ENCODE measurements at places on chromosomes 4 and X.

GRCh38 chr4:95728145-95728544 lies 111.7 kb upstream of the PDHA2 start:
- no peak for DNase-seq

DNA sequence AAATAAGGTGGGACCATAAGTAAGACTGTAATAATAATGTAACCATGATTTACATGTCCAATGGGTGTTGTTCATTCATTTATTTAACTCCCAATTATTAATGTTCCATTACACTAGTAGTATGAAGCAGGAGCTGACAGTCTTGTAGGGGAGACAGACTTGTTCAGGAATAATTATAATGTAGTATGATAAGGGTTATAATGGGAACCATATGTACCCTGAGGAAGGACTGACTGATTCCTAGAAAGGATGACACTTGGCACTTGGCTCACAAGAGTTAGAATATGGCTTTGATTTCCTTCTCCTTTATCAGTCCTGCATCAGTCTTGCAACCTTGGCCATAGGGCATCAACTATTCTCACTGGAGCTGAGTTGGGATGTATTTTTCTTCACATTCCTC lies 24.2 kb downstream of the PCDH7 start:
- DNase-seq, result no peak

DNA sequence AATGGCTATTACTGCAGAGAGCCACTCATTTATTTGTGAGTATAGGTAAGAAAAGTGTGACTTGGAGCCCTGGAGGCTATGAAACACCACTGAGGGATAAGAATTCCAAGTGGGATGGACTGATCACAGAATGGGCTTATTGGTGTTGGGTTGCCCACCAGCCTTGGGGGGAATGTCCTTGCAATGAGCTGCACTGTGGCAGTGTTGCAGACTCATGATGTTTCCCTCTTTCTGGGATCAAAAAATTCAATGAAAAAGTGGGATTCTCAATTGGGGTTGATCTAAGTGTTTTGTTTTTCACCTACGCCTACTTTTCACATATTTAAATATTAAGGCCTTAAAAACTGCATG lies 1024.5 kb upstream of the PCDH10 start:
- no peak for DNase-seq

- no peak for DNase-seq
These were observed 567.7 kb downstream of the MAGEB5 start for GRCh38 chrX:26783512-26784225.

DNA sequence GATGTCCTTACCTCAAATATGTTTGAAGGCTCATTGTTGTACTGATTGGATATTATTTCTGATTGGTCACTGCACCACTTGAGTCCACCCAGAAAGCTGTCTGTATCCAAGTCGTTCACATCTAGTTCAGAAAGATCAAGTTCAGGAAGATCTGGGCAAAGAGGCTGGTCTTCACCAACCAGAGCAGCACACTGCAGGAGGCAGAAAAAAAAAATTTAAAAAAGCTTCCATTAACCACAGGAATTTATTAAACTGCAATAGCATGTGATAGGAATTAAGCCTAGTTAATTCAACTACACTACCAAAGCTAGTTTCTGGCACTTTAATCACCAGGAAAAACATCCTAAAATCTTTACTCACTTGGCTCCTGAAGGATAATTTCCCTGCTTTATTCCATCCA lies 5.1 kb downstream of the PPARGC1A start:
- DNase-seq, result no peak

GRCh38 chr4:26060286-26060685 lies 146.3 kb downstream of the SMIM20 start:
- no peak for DNase-seq

- DNase-seq, result no peak
These were observed 205.5 kb upstream of the NUDT6 start for GRCh38 chr4:123127875-123128274.

GRCh38 chr4:1168191-1169101 lies 3.9 kb downstream of the SPON2 start:
- DNase-seq, result no peak

- no peak for DNase-seq
These were observed 5.2 kb downstream of the EGFL6 start for GRCh38 chrX:13574600-13574999.

DNA sequence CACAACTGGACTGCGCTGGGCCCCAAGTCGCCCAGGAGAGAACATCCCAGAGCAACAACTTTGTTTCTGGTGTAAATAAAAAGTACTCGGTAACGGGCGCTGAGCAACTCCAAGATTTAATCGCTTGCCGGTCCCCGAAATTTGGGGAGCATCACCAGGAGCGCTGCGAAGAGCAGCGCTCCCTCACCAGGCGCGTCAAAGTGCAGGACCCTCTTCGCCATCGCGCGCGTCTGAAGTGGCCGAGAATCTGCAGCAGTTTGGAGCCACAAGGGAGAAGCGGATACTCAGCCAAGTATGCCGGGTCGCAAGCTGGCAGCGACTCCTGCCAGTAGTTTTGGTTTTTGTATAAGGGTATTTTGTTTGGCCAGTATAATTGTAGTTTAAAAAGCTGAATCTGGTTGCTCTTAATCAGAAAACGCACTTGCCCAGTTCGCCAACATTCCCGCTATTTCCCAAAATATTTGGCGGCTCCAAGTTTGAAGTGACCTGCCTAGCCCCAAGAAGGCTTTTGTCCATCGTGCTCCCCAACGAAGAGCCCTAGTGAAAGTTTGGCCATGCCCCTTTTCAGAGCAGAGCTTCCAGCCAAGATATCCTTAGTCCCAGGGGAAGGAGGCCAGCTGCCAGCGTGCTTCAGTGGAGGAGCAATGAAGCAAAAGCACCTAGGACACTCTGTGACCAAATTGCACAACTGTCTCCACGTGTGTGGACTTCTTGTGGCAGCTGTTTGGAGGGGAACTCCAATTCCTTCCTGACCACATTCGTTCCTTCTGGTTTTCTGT lies 557 bp upstream of the KDR start:
- DNase-seq, result no peak

- DNase-seq, result no peak
These were observed 504 bp upstream of the PDLIM3 start for GRCh38 chr4:185535612-185536410.

GRCh38 chr4:83012200-83012686 lies 1.6 kb upstream of the LIN54 start:
- DNase-seq, result no peak

All from activated T-cell treated with anti-CD3 and anti-CD28 coated beads, Interleukin-2, amount 50 U/mL, for 24 hours (primary cell).